ENCODE measurements at places on chromosomes 7 and 10.

DNA sequence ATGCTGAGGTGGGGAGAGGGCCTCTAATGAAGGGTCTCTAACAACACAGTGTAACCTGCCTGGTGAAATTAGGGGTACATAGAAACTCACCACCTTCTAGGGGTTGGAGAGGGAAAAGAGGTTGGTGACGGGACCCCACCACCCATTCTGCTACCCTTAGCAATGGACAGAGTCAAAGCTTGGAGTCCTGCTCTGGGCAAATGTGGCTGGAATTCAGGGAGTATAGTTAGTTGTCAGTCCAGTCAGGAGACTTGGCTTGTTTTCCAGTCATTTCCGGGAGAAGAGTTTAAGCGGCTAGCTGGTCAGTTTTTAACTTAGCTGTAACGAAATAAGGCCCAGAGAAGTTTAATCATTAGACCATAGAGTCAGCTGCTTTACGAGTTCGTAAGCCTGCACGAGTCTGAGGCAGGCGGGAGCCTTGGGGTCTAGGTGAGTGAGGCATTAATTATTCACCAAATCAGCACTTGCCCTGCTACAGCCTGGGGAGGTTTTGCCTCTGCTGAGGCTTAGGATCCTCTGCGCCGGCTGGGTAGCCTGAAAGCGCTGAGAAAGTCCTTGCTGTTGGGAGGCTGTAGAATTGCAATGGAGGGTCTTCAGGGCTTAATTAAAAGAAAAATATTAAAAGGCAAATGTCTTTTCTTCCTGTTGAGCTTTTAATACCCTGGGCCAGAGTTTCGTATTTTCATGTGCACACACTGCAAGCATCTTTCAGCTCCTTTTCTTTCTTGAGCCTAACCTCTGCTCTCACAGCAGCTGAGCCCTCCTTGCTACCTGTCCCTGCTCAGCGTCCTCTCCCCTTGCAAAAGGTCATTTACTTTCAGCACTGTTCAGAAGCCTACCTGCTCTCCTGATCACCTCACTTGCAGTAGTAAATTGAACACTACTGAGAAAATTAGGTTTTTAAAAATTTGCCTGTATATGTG is 1.5 kb upstream of the LAMB1 start:
- DNase-seq: no peak

DNA sequence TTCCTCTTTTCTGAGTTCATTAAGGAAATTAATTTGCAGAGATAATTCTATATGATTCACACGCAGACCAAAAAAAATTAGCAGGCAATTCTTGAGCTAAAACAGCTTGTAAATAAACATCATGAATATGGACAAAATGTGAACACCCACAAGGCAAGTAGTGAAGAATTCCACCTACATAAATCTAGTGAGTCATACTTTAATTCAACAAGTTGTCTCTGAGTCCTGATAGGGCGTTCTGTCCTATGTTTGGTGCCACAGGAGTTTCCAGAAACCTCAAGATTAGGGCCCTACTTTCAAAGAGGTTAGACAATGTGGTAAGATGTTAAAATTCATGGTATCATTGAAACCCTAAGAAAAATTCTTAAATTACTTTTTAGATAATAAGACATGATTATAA is 122.3 kb downstream of the SGMS1 start:
- DNase-seq: no peak

- peak; percentile 46 for DNase-seq
Observed at GRCh38 chr7:157339777-157340677, 3.2 kb downstream of the DNAJB6 start.

- no peak for DNase-seq
Observed at GRCh38 chr10:79192677-79193003, 123.9 kb downstream of the ZMIZ1 start.

DNA sequence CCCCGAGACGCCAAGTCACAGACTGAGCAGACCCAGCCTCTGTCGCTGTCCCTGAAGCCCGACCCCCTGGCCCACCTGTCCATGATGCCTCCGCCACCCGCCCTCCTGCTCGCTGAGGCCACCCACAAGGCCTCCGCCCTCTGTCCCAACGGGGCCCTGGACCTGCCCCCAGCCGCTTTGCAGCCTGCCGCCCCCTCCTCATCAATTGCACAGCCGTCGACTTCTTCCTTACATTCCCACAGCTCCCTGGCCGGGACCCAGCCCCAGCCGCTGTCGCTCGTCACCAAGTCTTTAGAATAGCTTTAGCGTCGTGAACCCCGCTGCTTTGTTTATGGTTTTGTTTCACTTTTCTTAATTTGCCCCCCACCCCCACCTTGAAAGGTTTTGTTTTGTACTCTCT is 215.6 kb downstream of the TCF7L2 start:
- DNase-seq: no peak

- peak; percentile 52 for DNase-seq
Observed at GRCh38 chr10:3950676-3951275, 165.8 kb upstream of the KLF6 start.

GRCh38 chr7:137975768-137976167 is 26.1 kb downstream of the CREB3L2 start:
- DNase-seq: no peak

DNA sequence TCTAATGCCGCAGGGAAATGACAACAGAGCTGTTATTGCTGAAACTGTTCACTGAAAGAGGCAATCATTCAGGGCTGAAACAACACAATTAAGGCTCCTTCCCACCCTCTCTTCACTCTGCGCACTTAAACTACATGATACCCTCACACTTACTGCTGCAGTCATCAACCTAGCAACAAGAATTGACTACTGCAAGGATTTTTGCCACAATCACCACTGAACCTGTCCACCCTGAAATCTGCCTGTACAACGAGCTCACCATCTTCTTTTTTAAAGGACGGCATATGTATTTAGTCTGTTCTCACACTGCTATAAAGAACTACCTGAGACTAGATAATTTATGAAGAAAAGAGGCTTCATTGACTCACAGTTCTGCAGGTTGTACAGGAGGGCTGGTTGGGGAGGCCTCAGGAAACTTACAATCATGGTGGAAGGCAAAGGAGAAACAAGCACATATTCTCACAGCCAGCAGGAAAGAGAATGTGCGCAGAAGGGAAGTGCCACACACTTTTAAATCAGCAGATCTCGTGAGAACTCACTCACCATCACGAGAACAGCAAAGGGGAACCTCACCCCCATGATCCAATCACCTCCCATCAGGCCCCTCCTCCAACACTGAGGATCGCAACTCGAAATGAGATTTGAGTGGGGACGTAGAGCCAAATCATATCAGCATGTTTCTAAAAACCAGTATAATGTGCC is 131.7 kb downstream of the SORCS1 start:
- no peak for DNase-seq

DNA sequence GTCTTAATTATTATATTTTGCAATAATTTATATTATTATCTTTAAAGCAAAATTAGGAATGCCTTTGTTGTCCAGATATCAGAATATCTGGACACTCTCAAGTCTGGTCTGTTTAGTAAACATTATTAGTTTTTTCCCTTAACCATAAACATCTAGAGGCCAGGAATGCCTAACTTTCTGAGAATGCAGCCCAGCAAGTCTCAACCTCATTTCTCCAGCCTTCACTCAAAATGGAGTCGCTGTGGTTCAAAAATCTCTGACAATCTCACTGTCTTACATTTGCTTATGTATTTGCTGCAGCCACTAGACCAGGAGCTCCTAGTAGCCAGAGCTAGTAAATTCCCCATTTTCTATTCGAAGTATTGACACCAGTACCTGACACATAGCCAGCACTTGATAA is 49.7 kb upstream of the INHBA start:
- no peak for DNase-seq

GRCh38 chr7:8084836-8085235 is 116.2 kb downstream of the GLCCI1 start:
- DNase-seq: no peak

DNA sequence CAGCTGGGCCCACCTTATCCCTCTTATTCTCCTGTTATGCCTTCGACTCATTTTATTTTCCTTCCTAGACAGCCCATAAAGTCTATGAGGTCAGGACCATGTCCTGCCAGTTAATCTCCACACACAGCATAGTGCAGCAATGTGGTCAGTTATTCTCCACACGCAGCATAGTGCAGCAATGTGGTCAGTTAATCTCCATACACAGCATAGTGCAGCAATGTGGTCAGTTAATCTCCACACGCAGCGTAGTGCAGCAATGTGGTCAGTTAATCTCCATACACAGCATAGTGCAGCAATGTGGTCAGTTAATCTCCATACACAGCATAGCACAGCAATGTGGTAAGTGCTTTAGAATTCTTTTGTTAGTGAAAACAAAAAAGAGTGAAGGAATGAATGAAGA is 77.8 kb downstream of the TEX36 start:
- no peak for DNase-seq

DNA sequence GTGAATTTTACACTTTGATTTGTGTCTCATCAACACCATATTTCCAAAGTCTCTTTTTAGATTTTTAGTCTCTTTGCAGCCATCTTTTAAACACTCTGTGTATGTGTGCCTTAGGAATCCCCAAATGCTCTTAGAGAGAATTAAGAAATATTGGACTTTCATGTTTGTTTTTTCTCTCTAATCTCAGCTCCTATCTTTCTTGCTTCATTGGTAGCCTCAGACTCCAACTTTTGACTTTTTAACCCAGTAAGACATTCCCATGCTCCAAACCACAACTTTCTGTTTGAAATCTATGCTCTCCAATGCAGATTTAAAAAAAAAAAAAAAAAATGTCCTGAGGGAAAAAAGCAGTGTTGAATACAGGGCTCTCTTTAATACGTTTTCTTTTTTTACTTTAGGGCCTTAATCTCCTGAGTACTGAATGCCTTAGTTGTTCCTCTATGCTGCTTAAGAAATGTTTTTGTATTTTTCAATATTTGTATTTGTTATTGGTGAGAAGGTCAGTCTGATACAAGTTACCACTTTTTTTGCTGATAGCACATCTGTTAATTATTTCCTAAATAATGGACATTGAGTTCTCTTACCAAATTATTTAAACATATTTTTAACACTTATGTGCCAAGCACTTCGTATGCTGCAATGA is 489.9 kb downstream of the NXPH1 start:
- no peak for DNase-seq

DNA sequence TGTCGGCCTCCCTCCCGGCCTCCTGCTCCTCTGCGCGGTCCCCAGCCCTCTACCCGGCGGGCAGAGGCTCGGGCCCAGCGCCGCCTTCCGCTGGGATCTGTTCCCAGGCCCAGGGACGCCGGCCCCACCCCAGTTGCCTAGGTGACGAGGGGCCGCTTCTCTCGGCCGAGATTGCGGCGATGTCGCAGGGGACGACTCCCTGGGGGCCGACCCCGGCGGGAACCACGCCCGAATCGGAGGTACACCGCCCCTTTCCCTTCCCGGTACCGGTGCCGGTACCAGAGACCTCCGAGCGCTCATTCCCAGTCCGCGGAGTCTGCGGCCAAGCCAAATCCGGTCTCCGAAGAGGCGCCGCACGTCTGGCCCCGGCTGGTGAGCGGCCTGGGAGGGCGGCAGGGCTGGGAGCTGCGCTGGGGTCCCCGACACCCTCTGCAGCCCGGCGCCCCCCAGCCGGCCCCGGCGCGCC is at the start of gene CABCOCO1:
TSS of gene CABCOCO1 (plus strand) at position 136 of the 466 bp plus-strand sequence. CDS start at position 180, 44 bp downstream.
- DNase-seq: peak; percentile 1

GRCh38 chr7:12796397-12797127 is 109.1 kb downstream of the ARL4A start:
- DNase-seq: no peak

DNA sequence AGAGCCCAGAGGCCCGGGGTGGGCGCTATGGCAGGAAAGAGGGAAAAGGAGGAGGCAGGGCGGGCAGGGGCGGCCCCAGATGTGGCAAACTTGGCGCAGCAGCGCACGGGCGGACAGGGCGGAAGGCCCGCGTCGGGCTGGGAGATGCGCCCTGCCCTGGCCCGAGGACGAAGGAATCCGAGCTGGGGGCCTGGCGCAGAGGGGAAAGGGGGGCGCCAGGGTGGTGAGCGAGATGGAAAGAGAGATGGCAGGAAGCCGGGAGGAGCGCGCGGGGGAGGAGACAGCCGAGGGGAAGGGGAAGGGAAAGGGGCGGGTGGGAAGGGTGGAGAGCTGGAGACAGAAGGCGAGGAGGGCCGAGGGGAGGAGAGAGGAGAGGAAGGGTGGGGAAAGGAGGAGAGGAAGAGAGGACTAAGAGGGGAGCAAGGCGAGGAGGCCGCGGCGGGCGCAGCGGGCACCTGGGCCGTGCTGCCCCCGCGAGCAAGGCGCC is at the start of gene MARVELD1:
TSS of gene MARVELD1 (plus strand) at position 392 of the 487 bp plus-strand sequence. CDS start 147 bp downstream, outside the sequence.
- DNase-seq: no peak

- DNase-seq: no peak
Observed at GRCh38 chr10:72567421-72567820, 58.5 kb downstream of the MICU1 start.

- DNase-seq: no peak
Observed at GRCh38 chr10:113069595-113069994, 119.5 kb downstream of the TCF7L2 start.

- no peak for DNase-seq
Observed at GRCh38 chr10:13672548-13672947, 85.8 kb downstream of the PRPF18 start.

- DNase-seq: no peak
Observed at GRCh38 chr10:103548581-103549348, 55.3 kb downstream of the NEURL1 start.

GRCh38 chr7:151249732-151250072 is 1.2 kb upstream of the SMARCD3 start:
- no peak for DNase-seq

DNA sequence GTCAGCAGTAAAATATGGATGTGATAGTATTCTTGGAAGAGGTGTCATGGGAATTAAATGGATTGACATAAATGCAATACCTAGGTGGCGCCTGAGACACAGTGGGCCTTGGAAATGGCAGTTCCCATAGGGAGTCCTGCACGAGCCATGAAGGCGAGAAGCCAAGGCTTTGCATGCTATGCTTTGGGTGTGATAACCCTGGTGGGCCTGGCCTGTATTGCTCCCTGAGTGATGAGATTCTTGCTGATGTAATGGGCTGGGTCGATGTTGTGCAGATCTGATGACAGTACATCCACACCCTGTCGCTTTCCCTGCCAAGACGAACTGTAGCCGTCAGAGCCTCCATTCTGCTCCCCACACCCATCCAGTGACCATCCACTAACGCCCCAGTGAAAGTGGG is 46.4 kb downstream of the CREB5 start:
- no peak for DNase-seq

GRCh38 chr7:112799448-112800120 is 9.4 kb upstream of the TMEM168 start:
- DNase-seq: no peak

DNA sequence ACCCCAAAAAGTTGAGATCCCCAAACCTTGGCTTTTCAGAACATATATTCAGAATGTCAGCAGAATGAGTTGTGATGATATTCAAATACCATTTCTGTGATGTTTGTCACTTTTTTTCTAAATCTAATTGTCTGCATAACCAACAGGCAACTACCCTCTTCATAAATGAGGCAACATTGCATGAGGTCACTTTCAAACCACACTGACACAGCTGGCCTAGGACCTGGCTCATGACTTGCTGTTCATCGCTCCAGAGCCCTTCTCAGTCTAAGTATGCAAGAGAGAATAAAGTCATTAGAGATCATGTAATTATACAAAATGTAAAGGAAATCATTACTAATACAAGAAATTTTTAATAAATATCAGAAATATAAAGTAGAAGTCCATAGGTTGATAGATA is 681.9 kb downstream of the GRM8 start:
- no peak for DNase-seq

DNA sequence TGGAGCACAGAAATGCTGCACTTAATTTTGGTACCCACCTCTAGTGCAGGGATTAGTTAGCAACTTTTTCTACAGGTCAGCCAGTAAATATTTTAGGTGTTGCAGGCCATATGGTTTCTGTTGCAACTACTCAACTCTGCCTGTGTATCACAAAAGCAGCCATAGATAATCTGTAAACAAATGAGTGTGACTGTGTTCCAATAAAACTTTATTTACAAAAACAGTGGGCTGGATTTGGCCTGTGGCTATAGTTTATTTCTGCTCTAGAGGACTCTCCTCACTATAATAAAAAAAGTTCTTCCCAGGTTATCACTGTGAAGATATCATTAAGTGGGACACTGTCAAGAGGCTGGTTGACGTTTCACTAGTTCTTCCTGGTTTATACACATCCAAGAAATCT is 65.8 kb downstream of the DNAJC12 start:
- no peak for DNase-seq
